Smooth muscle cell of trachea (primary cell): ENCODE measurements at places on chromosomes 2 and 18. TPM values are rescaled to one million over a fixed set of nuclear protein-coding genes. Genes with fewer than 3 reads are reported as not detected.

Gene SRD5A2
- total RNA-seq = not detected in 2 replicates

Gene UGT1A3
- not detected in 2 replicates for total RNA-seq

Gene CYTIP
- not detected in 2 replicates for total RNA-seq

Gene METTL4
- total RNA-seq = 5.8 and 11.1 TPM in 2 replicates

Gene HADHB
- 144 and 176 TPM in 2 replicates for total RNA-seq

Gene GPR155
- 4.5 and 7.1 TPM in 2 replicates for total RNA-seq

Gene GKN2
- total RNA-seq = not detected in 2 replicates

Gene CABLES1
- total RNA-seq = 10.2 and 35.7 TPM in 2 replicates

Gene IL1RN
- total RNA-seq = 0.17 and 1.2 TPM in 2 replicates

Gene SCN2A
- 2.0 and 7.8 TPM in 2 replicates for total RNA-seq

Gene SPP2
- total RNA-seq = not detected in 2 replicates

Gene TXNDC2
- under 0.01 TPM in 2 replicates for total RNA-seq

Gene EIF2B4
- total RNA-seq = 30.4 and 31.1 TPM in 2 replicates

Gene RAX
- not detected in 2 replicates for total RNA-seq

Gene THSD7B
- 0.33 TPM in 1 of 2 replicates, not detected in the other for total RNA-seq

Gene EGR4
- 0.83 TPM in 1 of 2 replicates, not detected in the other for total RNA-seq

Gene SERPINB7
- total RNA-seq = 0.87 and 1.7 TPM in 2 replicates

Gene ALK
- total RNA-seq = under 0.01 and 0.17 TPM in 2 replicates

Gene TAF4B
- total RNA-seq = 1.9 and 3.5 TPM in 2 replicates

Gene DTNB
- 6.3 and 6.7 TPM in 2 replicates for total RNA-seq

Gene LTBP1
- total RNA-seq = 492 and 645 TPM in 2 replicates

Gene GPBAR1
- total RNA-seq = not detected in 2 replicates

Gene XRCC5
- total RNA-seq = 205 and 329 TPM in 2 replicates

Gene TLX2
- 0.58 and 0.83 TPM in 2 replicates for total RNA-seq

Gene CPO
- 0.17 TPM in 1 of 2 replicates, not detected in the other for total RNA-seq

Gene UGT1A10
- total RNA-seq = not detected in 2 replicates

Gene GAD1
- 0.33 TPM in 1 of 2 replicates, not detected in the other for total RNA-seq

Gene PDCL3
- 8.3 and 12.1 TPM in 2 replicates for total RNA-seq

Gene FEV
- total RNA-seq = under 0.01 TPM in 1 of 2 replicates, not detected in the other

Gene LONRF2
- total RNA-seq = under 0.01 TPM in 2 replicates

Gene IL1RL1
- 0.33 and 0.44 TPM in 2 replicates for total RNA-seq

Gene GRB14
- total RNA-seq = 0.29 and 0.83 TPM in 2 replicates

Gene ASB3
- total RNA-seq = 21.3 and 35.1 TPM in 2 replicates

Gene RPRM
- total RNA-seq = 0.15 TPM in 1 of 2 replicates, not detected in the other

Gene BOLL
- total RNA-seq = not detected in 2 replicates

Gene REG3G
- not detected in 2 replicates for total RNA-seq

Gene SCYGR4
- not detected in 2 replicates for total RNA-seq
